ENCODE measurements at places on chromosomes 2 and 18. TPM values are rescaled to one million over a fixed set of nuclear protein-coding genes. Genes with fewer than 3 reads are reported as not detected.

Gene SAG
- total RNA-seq, result not detected

Gene CRYBA2
- not detected for total RNA-seq

DNA sequence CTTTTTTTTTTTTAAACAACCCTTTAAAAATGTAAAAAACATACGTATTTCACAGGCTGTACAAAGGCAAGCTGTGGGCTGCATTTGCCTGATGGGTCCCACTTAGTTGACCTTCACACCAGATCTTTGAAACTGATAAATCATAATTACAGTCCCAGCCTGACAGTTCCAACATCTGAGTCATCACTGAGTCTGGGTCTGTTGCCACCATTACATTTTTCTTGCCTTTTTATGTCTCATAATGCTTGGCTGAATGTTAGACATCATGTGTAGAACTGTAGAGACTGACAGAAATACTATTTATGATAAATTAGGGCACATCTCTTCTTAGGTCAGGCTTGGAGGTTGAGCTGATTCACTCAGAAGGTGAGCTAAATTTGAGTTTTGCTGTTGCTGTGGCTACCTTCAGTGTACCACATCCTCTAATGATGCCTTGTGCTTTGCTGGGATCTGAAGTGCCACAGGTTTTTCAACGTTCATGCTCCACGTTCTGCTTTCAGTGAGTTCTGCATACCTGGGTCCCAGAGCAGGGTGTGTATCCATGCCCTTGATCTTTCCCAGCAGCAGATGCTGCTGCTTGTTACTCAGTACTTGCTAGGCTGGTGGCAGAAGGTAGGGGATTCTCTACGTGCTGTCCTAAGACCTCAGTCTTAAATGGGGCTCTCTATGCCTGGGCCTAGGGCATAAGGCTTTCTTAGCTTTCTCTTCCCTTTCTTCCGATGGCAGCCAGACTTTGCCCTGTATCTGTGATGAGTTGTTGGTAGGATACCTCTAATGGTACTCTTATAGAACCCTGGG is 160.6 kb upstream of the SMAD7 start:
- H3K27me3 ChIP-seq, result no peaks in the 10 kb centered on the region
- H3K4me3 ChIP-seq, result no peak overlapping the region
- no peaks in the 10 kb centered on the region for H3K4me1 ChIP-seq
- no peak for DNase-seq

- H3K27ac ChIP-seq, result no peak overlapping the region
- no peaks in the 10 kb centered on the region for H3K36me3 ChIP-seq
- peaks cover 4% of the 10 kb centered on the region for H3K4me1 ChIP-seq
Measured at GRCh38 chr2:11718606-11719005, 27.8 kb upstream of the LPIN1 start.

DNA sequence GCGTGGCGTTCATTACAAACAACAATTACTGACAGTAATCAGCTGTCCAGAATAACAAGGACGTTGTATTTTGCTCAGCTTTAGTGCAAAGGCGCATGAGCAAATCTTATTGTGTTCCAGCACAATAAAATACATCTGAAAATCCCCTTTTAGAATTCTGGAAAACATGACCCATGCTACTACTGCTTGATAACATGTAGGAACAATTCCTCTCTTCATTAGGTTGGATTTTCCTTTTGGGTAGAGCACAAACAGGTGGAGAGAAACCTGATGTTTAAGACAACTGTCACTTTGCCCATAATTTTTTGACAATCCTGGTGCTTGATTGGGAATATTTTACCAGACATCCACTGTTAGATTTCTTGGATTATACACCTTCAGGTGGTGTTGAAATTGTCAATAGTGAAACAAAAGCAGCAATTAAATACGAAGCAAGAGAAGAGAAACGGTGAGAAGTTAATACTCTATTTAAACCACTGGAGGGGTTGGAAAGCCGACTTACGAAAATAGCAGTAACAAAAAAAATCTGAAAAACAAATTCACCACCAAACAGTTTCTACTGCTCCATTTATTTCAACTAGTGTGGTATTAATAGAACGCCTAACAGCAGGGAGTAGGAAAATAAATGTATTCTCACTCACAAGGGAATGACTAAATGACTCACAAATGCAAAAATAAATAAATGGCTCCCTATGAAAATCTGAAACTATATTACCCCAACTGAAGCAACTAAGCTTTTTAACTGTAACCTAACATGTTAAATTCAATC is 102.7 kb downstream of the CPO start:
- no peaks in the 10 kb centered on the region for H3K36me3 ChIP-seq
- H3K27me3 ChIP-seq, result no peaks in the 10 kb centered on the region
- peak overlapping the region; percentile 27 for H3K4me3 ChIP-seq
- H3K4me1 ChIP-seq, result peaks cover 8% of the 10 kb centered on the region
- H3K27ac ChIP-seq, result peak overlapping the region; percentile 21
- DNase-seq, result no peak

DNA sequence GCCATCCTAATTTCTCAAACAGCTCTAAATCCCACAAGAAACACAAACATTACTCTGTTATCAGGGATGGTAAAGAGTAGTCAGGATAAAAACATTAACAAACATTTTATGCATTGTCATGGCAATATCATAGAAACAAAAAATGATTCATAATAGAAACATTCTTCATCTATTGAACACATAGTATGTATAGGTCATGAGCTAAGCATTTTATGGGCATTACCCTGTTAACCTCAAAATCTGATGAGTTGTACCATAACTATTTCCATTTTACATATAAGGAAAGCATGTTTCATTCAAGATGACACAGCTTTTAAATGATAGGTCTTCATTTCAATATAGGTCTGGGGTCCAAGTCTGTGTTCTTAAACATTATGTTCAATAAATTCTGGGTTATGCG is 344.9 kb downstream of the RND3 start:
- no peaks in the 10 kb centered on the region for H3K36me3 ChIP-seq
- H3K27ac ChIP-seq, result no peak overlapping the region
- no peak for DNase-seq
- no peaks in the 10 kb centered on the region for H3K4me1 ChIP-seq

DNA sequence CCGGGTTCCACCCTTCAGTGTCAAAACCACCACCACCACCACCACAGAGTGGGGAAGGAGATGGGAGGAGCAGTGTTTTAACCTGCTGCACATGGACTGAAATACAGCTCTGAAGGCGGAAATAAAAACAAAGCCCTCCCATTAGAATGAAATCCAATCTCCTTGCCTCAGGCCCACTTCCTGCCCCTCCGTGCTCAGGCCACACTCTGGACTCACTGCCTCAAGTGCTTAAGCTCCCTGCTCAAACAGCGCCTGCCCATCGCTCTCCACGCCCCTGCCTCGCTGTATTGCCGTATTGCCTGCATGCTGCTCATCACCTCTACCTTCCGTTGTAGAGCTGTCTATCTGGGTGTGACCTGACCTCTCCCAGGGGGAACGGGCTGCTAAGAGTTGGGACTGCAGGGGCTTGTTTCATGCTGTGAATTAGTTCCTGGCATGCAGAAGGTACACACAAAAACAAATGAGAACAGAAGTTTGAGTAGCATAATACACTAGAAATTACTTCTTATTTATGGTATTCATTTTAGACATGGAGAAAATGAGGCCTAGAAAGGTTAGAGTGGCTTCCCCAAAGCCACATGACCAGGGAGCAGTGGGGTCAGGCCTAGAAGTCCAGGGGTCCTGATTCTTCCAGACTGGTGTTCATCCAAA is 31.6 kb upstream of the NEB start:
- H3K27ac ChIP-seq, result peak overlapping the region; percentile 67
- no peaks in the 10 kb centered on the region for H3K36me3 ChIP-seq
- H3K4me3 ChIP-seq, result no peak overlapping the region
- no peak for DNase-seq

Gene AQP12A
- total RNA-seq, result not detected

Gene SLC14A1
- total RNA-seq, result 7.6 TPM

Gene REEP1
- total RNA-seq, result 16.0 TPM

Gene LINC00305
- not detected for total RNA-seq
